ENCODE measurements at places on chromosomes 5 and 9. TPM values are rescaled to one million over a fixed set of nuclear protein-coding genes. Genes with fewer than 3 reads are reported as not detected.

GRCh38 chr5:39025456-39025855 is 48.7 kb downstream of the RICTOR start:
- DNase-seq: no peak

DNA sequence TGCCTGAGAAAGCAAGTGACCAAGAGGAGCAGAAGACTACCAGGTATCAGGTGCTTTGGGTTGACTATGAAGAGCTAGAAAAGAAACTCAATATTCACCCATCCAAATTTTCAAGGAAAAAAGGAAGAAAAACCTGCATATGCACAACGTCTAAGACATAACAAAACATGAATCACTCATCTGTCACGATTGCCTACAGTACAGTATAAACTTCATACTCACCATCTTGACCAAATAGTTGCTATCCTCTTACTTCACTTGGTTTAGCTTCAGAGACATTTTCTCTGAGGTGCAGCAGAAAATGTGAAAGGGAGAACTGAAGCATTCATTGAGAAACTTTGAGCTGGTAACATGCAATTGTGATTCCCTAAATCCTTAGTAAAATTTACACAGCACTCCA is 228.6 kb upstream of the MPDZ start:
- no peak for DNase-seq

DNA sequence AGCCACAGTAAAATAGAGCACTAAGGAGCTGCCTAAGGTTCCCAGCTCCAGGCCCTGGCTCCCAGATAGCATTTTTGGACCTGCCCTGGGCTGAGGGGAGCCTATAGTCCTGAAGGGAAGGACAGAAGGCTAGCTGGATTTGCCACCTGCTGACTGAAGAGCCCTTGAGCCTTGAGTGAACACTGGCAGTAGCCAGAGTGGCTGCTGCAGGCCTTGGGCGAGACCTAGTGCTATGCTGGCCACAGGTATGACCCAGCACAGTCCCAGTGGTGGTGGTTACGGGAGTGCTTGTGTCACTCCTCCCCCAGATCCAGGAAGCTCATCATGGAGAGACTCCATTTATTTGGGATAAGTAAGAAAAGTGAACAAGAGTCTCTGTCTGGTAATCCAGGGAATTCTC is 10.3 kb upstream of the STX17 start:
- DNase-seq: no peak

DNA sequence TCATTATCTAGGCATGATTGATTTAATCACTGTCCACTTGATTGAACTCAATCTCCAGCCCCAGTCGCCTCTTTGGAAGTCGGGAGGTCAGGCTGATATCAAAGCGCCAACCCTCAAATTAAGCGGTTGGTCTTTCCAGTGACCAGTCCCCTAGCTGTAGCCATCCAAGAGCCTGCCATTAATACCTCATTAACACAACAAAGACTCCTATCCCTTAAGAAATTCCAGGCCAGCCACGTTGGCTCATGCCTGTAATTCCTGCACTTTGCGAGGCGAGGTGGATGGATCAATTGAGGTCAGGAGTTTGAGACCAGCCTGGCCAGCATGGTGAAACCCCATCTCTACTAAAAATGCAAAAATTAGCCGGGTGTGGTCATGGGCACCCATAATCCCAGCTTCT is 27.4 kb upstream of the GCNT1 start:
- no peak for DNase-seq

GRCh38 chr9:12819436-12820185 is 44.8 kb downstream of the LURAP1L start:
- DNase-seq: no peak

GRCh38 chr9:137731216-137731946 is 112.6 kb downstream of the EHMT1 start:
- DNase-seq: no peak

GRCh38 chr9:90841615-90842014 is 40.0 kb downstream of the SYK start:
- no peak for DNase-seq

DNA sequence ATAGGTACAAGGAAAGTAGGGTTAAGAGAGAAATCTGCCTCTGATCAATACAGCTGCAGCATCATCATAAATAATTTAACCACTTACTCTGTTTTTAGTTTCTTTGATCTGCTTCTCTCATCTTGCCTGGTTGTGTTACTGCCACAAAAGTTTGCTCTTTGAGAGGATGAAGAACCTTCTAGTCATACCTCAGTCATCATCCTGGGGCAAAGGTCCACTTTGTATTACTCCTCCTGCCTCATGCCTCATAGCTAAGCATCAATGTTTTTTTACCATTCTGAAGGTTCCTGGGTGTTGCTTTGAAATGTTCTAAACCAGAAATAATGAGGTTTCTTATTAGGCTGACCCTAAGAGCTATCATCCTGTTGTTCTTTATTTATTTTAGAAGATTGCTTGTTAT is 17.1 kb upstream of the TRIM36 start:
- no peak for DNase-seq

DNA sequence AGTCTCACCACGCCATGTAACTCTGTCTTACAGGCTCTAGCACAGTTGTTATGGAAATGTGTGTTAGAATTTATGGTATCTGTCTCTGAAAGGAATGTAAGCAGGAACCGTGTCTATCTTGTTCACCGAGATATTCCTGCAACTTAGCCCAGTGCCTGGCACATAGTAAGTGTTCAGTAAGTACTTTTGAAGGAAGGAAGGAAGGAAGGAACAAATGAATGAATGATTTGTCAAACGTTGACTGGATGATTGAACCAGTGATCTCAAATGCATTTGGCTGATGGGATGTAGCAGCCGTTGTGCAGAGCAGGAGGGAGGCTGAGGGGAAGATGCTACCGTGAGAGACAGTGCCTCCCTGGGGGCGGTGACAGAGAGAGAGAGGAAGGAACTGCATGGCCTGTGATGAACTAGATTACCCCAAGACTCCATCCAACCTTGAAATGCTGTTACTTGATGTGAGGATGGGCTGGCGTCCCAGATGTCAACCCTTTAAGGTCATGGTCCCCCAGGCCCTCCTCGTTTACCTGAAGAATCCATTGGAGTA is 47.5 kb upstream of the PPARGC1B start:
- no peak for DNase-seq

GRCh38 chr9:115946530-115946929 is 207.1 kb upstream of the PAPPA start:
- DNase-seq: no peak

DNA sequence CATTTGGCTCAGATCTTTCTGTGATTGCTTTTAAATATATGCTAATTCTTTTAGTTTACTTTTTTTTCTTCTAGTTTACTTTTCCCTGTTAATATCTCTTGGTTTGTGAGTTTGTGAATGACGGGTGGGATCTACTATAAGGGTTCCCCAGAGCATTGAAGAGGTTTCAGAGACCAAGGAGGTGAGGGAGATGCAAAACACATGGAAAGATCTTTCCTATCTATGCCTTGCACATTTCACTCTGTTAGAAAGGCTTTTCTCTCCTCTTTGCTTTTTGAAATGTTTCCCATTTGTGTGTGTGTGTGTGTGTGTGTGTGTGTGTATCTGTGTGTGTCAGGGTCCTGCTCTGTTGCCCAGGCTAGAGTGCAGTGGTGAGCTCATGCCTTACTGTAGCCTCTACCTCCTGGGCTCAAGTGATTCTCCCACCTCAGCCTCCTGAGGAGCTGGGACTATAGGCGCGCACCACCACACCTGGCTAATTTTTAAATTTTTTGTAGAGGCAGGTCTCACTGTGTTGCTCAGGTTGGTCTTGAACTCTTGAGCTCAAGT is 50.7 kb downstream of the CNTLN start:
- DNase-seq: no peak

- DNase-seq: no peak
These were observed 1381.8 kb downstream of the EFNA5 start for GRCh38 chr5:106288979-106289378.

GRCh38 chr5:94672746-94673145 is 54.3 kb downstream of the SLF1 start:
- DNase-seq: no peak

GRCh38 chr5:27639005-27639612 is 600.7 kb upstream of the CDH9 start:
- no peak for DNase-seq

- DNase-seq: no peak
These were observed 658.4 kb downstream of the TLR4 start for GRCh38 chr9:118362596-118362995.

DNA sequence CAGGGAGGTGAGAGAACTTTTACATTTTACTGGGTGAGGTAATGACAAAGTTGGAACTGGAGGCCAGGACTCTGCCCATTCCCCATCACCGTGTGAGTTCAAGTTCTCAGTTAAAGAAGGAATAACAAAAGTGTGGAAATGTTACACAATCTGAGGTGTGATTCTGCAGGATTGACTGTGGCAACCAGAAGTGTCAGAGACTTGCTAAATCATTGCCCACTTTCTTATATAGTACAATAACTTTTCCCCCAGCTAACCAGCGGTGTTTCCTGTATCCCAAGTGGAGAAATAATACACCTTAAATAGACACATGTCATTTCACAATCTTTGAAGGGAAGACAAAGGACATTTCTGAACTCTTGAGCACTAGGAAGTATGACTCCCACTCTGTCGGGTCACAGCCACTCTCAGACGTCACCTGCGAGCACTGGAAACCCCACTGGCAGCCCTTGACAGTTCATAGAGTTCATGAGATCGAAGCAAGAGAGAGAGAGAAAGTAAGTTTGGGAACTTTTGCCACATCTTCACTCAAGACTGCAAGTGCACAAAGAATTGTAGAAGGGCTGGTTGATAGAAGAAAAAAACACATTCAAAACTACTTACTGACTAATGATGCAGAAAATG is 28.4 kb downstream of the PAX5 start:
- no peak for DNase-seq

- no peak for DNase-seq
These were observed 20.3 kb downstream of the NEK6 start for GRCh38 chr9:124278054-124278540.

GRCh38 chr5:38197118-38197517 is 61.2 kb upstream of the EGFLAM start:
- no peak for DNase-seq

- DNase-seq: no peak
These were observed 145.1 kb upstream of the ADAMTS16 start for GRCh38 chr5:4995014-4995413.

- no peak for DNase-seq
These were observed 81.9 kb upstream of the CTSL start for GRCh38 chr9:87643778-87644570.

- no peak for DNase-seq
These were observed 246.3 kb upstream of the TAS2R1 start for GRCh38 chr5:9876451-9876850.

DNA sequence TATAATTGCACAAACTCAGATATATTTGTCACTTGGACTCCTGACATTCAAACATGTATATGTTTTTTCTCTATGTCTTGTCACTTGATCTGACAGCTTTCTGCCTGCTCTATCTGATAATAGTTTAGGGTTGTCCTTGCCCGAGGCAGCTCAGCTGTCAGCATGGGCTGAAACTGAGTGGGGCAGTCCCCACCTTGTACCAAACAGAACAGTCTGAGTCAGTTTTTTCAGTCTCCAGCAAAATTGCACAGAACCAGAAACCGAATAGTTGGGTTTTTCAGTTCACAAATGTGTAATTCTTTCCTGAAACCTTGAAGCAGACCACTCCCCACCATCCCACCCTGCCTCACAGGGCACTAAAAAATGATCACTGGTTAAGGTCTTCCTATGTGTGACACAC is 9.5 kb upstream of the HAND1 start:
- DNase-seq: peak; percentile 79

- no peak for DNase-seq
These were observed 102.5 kb upstream of the TNC start for GRCh38 chr9:115220319-115221005.

DNA sequence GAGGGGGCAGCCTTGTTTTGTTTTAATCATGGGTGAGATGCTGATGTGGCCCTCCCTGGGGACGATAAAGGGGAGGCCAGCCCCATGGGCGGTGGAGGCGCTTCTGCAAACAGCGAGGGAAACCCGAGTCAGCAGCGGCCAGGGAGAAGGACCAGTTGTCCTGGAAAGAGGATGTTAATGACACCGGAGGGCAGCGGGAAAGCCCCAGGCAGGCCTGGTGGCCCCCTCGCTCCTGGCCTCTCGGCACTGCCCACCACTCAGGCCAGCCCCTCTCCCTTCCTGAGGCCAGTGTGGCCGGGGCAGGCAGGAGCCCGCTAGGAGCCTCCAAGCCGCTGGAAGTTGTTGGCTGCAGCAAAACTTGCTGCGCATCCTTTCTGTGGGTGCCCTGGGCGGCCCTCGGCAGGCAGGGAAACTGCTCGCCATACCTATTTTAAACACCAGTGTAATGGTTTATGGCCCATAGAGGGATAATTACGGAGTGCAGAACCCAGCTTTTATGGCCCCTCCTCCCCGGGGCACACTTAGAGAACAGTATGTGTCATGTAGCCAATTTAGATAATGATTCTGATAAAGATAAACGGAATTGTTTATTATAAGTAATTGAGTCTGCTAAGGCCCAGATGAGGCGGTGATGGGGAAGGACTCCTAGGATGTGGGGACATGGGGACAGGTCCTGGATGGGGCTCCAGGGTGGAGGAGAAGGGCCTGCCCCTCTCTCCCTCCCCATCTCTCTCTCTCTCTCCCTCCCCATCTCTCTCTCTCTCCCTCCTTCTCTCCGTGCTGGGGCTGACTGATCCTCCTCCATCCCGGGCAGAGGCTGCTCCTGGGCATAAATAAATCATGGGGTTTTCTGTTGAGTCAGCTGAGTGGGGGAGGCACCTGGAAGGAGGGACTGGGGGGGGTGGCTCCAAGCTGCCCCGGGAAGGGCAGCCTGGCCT is 36.9 kb downstream of the LMX1B start:
- no peak for DNase-seq

- no peak for DNase-seq
These were observed 2.9 kb downstream of the OR2V1 start for GRCh38 chr5:181127907-181128626.

- no peak for DNase-seq
These were observed 171.8 kb upstream of the RAI14 start for GRCh38 chr5:34484216-34484920.

GRCh38 chr5:94793816-94794198 is 175.3 kb downstream of the SLF1 start:
- no peak for DNase-seq

DNA sequence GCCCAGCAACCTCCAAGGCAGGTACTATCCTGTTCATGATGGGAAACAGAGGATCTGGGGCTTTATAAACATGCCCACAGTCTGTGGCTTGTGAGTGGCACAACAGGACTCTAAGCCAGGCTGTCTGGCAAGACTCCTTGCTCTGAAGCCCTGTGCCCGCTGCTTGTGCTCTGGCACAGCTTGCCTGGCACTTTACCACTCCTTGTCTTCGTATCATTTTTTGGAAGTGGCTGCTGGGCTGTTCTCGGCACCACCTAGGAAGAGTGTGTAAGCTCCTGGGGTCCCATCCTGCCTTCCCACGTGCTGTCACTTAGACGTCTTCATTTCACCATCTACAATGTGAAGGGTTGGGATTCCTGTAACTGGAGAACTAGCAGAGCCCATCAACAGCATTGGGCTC is 59.3 kb upstream of the GLRX start:
- no peak for DNase-seq

GRCh38 chr5:1029945-1030625 is 21.5 kb downstream of the NKD2 start:
- DNase-seq: no peak

Gene ADAMTS19
- total RNA-seq: not detected

Gene FAM174A
- 3.9 TPM for total RNA-seq

Gene SEMA6A
- total RNA-seq: not detected

Gene HMCN2
- total RNA-seq: 0.05 TPM

Gene REEP5
- 50.4 TPM for total RNA-seq

Gene PTGER4
- 71.7 TPM for total RNA-seq

Gene ZDHHC11
- total RNA-seq: 8.5 TPM

Gene TAF11L14
- total RNA-seq: not detected

Gene FAT2
- not detected for total RNA-seq

Measured in activated CD4-positive, alpha-beta T cell treated with anti-CD3 and anti-CD28 coated beads for 36 hours (primary cell).